ENCODE measurements at places on chromosomes 11 and 22.

DNA sequence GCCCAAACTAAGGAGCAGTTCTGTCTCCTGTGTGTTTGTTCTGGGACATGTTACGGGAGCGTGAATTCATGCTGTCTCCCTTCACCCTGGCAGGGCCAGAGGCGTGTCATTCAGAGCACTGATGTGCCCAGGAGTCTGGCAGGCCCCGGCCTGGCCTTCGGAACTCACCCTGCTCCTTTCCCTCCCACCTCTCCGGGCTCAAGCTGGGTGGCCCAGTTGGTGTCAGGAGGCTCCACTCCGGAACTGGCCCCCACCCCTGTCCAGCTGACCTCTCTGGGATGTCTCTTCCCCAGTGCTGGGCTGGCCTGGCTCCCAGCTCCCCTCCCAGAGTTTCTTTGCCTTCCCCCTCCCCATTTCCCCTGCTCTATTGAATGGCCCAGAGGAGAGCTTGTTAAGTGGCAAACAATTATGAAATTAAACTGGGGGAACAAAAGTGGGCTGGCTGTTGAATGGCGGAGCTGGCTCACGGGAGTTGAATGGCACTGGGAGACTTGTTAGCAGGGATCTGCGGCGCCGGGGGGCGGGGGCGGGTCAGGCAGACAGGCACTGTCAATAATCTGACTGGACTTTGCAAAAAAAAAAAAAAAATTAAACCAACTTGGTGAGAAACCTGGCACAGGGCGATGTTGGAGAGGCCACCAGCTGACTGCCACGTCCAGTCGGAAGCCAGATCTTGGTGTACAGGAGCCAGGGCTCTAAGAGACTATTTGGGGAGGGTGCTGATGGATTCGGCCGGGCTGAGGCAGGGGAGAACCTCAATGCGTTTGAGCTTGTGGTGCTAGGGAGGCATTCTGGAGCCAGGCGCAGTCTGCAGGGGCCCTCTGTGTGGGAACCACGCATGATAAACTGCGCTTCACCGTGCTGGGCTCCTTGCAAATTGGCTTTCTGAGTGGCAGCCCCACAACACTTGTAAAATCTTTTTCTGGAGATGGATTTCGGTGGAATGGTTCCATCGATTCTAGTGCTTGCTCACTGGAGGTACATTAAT lies 1.3 kb downstream of the MPPED1 start:
- DNase-seq: no peak

DNA sequence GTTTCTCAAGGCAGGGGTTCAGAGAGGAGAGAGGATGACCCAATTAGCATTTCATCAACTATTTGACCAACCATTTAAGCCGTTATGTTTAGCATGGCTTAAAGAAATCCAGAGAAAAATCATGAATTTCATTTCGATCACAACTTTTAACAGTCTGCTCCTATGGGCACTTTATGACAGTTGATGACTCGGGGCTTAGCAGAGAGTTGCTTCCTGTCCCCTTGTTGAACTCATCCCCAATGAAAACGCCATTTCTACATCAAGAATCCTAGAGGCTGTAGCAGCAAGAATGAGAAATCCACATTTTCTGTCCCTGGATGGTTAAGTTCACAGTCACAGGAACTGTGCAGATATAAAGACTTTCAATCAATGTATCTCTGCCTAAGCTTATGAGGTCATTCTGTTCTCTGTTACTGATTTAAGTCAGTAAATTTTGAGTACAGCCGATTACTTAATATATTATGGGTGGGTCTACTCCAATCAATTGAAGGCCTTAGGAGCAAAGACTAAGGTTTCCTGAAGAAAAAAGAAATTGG lies 81.1 kb downstream of the BDNF start:
- peak; percentile 10 for DNase-seq

DNA sequence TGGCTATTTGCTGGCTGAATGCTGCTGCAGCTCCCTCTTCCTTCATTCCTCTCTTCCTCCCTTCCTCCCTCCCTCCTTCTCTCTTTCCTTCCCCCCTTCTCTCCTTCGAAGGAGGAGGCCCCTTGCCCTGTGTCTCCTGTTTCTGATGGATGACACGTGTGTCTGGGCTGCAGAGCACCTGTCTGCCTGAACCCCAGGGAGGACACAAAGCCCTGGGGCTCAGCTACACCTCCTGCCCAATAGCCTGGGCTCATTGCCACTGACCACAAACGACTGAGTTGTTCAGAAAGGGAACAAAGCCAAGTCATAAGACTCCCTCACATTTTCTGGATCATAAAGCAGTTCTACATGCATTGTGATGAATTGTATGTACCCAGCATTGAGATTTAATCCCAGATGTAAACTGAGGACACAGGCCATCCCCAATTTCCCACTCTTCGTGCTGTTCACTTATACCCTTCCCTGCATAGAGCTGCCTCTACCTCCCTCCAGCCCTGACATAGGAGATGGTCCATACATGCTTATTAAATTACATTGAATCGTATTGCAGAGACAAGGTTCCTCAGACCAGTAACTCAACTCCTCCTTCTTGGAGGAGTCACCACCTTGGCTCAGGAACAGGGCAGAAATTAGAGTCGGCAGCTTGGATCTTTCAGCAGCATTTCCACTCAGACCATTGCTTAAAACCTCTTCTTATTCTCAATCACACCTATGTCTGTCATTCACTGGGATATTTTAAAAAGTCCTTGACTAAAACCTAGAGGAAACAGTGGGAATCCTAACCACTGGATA lies 1.2 kb downstream of the CSRP3 start:
- peak; percentile 83 for DNase-seq

DNA sequence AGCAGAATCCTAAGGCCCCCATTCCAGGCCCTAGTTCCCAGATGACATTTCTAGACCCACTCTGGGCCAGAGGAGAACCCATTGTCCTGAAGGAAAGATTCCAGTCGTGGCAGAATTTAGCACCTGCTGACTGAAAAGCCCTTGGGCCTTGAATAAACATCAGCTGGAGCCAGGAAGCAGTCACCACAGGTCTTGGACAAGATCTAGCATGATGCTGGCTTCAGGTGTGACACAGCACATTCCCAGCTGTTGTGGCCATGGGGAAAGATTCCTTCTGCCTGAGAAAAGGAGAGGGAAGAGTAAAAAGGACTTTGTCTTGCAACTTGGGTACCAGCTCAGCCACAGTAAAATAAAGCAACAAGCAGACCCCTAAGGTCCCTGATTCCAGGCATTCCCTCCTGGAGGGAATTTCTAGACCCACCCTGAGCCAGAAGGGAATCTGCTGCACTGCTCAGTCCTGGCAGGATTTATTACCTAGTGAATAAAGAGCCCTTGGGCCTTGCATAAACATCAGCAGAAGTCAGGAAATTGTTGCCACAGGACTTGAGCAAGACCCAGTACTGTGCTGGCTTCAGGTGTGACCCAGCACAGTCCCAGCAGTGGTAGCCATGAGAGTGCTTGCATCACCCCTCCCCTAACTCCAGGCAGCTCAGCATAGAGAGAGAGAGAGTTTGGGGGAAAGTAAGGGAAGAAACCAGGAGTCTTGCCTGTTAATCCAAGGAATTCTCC lies 42.5 kb upstream of the PAMR1 start:
- no peak for DNase-seq

DNA sequence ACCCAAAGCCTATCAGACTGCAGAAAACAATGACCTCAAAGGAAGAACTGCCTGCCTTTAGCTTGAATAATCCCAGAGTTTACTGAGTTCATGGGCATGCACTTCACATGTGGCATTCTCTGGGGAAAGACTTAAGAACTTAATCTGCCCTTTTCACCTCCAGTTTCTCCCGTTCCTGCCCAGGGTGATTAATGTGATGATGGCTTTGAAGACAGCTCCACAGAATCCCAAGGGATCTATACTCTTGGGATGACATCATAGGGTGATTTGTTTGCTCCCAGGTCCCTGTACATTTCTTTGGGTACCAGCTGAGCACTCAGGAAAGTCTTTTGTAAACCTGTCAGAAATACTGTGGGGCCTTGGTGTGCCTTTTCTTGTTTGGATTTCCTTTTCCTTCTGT lies 14.0 kb downstream of the FJX1 start:
- DNase-seq: no peak

DNA sequence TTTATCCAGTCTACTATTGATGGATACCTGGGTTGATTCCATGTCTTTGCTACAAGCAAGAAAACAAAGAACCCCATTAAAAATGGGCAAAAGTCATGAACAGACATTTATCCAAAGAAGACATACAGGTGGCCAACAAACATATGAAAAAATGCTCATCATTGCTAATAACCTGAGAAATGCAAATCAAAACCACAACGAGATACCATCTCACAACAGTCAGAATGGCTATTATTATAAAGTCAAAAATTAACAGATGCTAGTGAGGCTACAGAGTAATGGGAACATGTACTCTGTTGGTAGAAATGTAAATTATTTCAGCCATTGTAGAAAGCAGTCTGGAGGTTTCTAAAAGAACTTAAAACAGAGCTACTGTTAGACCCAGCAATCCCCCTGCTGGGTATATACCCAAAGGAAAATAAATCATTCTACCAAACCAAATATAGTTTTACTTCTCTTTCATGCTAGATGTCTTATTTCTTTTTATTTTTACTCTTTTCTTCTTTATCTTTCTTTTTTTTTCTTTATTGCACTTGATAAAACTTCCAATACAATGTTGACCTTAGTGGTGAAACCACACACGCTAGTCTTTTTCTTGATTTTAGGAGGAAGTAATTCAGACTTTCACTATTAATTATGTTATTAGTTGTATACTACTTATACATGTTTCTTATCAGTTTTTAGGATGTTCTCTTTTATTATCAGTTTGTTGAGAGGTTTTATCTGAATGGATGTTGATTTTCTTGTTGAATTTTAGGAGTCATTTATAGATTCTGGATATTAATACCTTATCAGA lies 14.3 kb downstream of the TRIM22 start:
- no peak for DNase-seq

GRCh38 chr11:4203603-4204360 lies 109.2 kb downstream of the RRM1 start:
- DNase-seq: peak; percentile 30

GRCh38 chr11:119065369-119065768 lies 2.2 kb upstream of the VPS11 start:
- no peak for DNase-seq

GRCh38 chr22:25228822-25229221 lies 9.4 kb downstream of the CRYBB2 start:
- no peak for DNase-seq

- DNase-seq: peak; percentile 64
Observed at GRCh38 chr11:20353829-20354434, 9.6 kb upstream of the HTATIP2 start.

DNA sequence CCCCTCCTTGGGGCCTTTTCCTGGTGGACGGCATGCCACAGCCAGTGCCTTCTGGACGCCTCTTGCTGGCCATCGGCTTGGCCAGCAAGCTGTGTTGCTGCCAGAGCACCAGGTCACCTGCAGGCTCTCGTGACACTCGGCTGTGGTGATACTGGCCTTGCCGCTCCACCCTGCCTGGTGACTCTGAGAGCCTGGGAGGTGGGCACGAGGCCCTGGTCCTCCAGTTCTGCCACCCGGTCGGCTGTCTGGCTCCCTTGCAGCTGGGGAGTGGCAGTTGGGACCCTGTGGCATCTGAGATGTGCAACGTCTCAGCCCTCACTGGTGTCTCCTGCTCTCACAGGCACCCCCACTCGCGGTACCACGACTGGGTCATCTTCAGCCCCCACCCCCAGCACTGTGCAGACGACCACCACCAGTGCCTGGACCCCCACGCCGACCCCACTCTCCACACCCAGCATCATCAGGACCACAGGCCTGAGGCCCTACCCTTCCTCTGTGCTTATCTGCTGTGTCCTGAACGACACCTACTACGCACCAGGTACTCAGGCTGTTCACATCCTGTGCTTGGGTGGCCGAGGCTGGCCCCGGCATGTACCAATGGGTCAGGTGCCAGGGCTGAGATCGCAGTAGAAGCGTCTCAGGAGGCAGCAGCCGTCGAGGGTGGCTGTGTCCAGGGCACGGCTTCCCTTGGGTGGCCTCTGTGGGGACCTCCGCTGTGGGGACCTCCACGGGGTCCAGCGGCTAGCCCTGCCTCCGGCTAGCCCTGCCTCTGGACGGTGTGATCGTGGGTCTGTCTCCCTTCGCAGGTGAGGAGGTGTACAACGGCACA lies 26.0 kb downstream of the MUC2 start:
- DNase-seq: no peak

GRCh38 chr11:100340466-100341319 lies 346.4 kb upstream of the ARHGAP42 start:
- DNase-seq: peak; percentile 34

- peak; percentile 41 for DNase-seq
Observed at GRCh38 chr22:24977370-24978221, 25.1 kb downstream of the KIAA1671 start.

GRCh38 chr11:9847636-9848035 lies 183.8 kb downstream of the SWAP70 start:
- no peak for DNase-seq

DNA sequence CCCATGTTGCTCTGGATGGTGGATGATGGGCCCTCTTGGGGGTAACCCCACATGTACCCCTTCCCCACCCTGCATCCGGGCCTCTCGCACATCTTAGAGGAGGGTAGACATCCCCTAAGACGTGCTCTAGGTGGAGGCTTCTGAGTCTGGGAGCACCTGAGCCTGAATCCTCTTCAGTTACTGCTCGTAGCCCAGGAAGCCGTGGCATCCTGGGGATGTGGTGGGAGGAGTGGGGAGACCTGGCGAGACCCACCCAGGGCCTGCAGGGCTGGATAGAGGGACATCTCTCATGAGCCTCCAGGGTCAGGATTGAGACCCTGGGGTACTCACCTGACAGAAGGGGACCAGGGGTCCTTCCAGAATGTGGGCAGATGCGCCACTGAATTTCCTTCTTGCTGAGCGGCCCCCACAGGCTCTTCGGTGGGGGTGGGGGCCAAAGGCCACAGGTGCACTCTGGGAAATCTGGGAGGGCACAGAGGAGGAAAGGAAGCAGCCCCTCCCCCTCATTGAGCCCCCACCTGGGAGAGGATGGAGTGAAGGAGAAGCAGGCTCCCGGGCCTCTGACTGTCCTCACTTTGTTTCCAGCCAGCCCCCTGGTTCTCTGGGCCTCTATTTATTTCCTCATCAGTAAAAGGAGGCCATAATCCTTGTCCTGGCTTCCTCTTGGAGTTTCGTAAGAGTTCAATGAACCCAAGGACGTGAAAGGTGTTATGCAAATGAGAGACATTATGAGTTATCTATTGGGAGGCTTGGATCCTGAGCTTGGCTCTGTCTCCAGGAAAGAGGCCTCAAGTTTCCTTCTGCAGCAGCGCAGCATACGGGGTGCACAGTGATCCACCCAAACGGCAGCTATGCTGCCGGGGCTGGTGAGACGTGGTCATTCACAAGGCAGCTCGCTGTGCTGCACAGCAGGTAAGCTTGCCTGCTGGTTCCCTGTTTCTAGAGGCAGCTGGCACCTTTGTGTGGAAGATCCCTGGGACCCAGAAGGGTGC lies 31.2 kb downstream of the KCNJ4 start:
- DNase-seq: no peak

DNA sequence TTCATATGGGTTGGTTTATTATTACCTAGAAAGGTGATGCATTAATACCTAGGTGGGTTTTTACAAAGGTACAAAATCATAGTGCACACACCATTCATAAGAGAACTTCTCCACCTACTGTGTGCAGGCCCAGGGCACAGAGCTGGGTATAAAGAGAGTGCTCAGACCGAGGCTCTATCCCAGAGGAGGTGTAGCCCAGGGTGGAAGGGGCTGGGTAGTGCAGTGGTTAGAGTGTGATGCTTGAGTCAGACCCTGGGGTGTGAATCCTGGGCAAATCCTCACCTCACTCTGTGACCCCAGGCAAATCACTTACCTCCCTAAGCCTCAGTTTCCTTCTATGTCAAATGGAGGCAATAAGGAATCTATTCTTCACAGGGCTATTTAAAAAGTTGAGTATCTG lies 32.2 kb downstream of the PARVG start:
- DNase-seq: no peak

- no peak for DNase-seq
Observed at GRCh38 chr11:112553205-112553731, 292.6 kb upstream of the PLET1 start.
